ENCODE measurements at places on chromosomes 3 and 15.

GRCh38 chr15:39132954-39133600, 447.8 kb upstream of the THBS1 start:
- no peak overlapping the region for H3K4me3 ChIP-seq
- H3K27me3 ChIP-seq: no peaks in the 10 kb centered on the region
- H3K4me1 ChIP-seq: peaks cover 3% of the 10 kb centered on the region
- no peaks in the 10 kb centered on the region for H3K36me3 ChIP-seq
- no peak overlapping the region for H3K27ac ChIP-seq
- no peak for DNase-seq

- no peaks in the 10 kb centered on the region for H3K4me1 ChIP-seq
- H3K27ac ChIP-seq: no peak overlapping the region
- peaks cover 65% of the 10 kb centered on the region for H3K36me3 ChIP-seq
- DNase-seq: no peak
- no peak overlapping the region for H3K4me3 ChIP-seq
Measured at GRCh38 chr3:47634996-47635395, 56.3 kb upstream of the CSPG5 start.

- H3K27ac ChIP-seq: no peak overlapping the region
- H3K36me3 ChIP-seq: no peaks in the 10 kb centered on the region
- H3K27me3 ChIP-seq: no peaks in the 10 kb centered on the region
- peaks cover 4% of the 10 kb centered on the region for H3K4me1 ChIP-seq
- DNase-seq: no peak
Measured at GRCh38 chr3:34216711-34217335, 418.4 kb downstream of the PDCD6IP start.

DNA sequence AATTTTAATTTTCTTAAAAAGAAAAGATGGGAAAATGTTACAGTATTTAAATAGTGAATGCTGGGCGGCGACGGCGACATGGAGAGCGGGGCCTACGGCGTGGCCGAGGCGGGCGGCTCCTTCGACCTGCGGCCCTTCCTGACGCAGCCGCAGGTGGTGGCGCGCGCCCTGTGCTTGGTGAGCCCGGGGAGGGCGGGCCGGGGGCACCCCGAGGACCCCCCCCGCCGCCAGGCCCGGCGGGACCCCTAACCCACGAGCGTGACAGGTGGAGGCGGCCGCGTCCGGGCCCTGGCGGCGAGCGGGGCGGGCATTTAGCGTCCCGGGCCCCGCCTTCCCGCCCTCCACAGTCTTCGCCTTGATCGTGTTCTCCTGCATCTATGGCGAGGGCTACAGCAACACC, 38.4 kb upstream of the GOLGA8J start:
- peaks cover 6% of the 10 kb centered on the region for H3K4me1 ChIP-seq
- no peak for DNase-seq
- no peak overlapping the region for H3K27ac ChIP-seq
- no peak overlapping the region for H3K4me3 ChIP-seq
- H3K36me3 ChIP-seq: no peaks in the 10 kb centered on the region

DNA sequence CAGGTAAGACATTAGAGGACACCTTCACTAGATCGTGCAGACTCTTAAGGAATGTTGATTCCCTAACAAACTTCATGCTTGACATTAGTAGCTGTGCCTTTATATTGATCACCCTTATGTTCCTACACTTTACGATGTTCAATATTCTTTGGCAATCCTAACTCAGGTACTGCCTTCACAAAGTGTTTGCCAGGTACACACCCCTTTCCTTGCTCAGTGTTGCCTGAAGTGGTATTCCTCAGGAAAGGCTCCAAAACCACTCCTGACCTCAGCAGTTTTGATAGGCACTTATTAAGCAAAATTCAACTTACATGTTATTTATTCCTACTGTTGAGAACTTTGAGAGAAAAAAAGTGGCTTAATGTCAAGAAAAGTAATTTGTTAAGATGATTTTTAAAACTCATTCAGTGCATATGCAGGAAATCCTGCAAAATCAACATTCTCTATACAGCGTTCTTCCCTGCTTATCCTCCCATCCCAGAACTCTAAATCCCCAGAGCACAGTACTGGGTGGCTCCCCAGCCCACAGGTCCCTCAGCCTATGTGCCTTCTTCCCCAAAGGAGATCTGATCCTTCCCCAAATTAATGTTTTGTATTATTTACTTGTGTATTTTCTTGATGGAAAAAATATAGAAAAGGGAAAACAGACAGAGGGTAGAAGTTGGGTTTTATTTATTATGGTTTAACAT, 260.7 kb downstream of the MECOM start:
- no peaks in the 10 kb centered on the region for H3K27me3 ChIP-seq
- no peak overlapping the region for H3K27ac ChIP-seq
- no peaks in the 10 kb centered on the region for H3K36me3 ChIP-seq
- H3K4me3 ChIP-seq: no peak overlapping the region
- DNase-seq: no peak
- no peaks in the 10 kb centered on the region for H3K4me1 ChIP-seq

- peak; percentile 23 for DNase-seq
- no peaks in the 10 kb centered on the region for H3K27me3 ChIP-seq
- no peaks in the 10 kb centered on the region for H3K36me3 ChIP-seq
- H3K4me3 ChIP-seq: no peak overlapping the region
- no peak overlapping the region for H3K27ac ChIP-seq
Measured at GRCh38 chr3:127439621-127440020, 150.9 kb downstream of the TPRA1 start.

GRCh38 chr3:194688200-194688740, 2.6 kb downstream of the FAM43A start:
- H3K27ac ChIP-seq: no peak overlapping the region
- H3K4me3 ChIP-seq: peak overlapping the region; percentile 42
- H3K4me1 ChIP-seq: peaks cover 15% of the 10 kb centered on the region
- no peak for DNase-seq

DNA sequence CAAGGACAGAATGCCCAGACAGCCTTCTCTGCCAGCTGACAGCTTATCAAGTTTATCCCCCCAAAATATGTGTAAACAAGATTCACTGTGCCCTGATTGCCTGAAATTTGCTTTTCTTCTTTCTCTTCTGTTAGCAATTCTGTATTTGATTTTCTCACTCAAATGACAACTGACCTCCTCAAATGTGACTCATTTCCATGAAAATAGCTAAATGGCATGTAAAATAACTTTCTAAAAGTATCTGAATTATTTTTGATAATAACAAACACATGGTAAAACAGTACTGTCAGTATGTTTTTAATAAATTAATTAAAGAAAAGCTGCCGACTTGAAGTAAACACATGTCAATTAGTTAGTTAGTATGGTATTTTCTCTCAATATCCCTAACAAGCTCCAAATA, 202.3 kb upstream of the STAC start:
- no peak overlapping the region for H3K4me3 ChIP-seq
- no peak overlapping the region for H3K27ac ChIP-seq
- peaks cover 8% of the 10 kb centered on the region for H3K4me1 ChIP-seq
- no peak for DNase-seq
- H3K36me3 ChIP-seq: no peaks in the 10 kb centered on the region
- no peaks in the 10 kb centered on the region for H3K27me3 ChIP-seq

GRCh38 chr3:72180405-72180804, 395.5 kb upstream of the PROK2 start:
- no peak overlapping the region for H3K27ac ChIP-seq
- no peak overlapping the region for H3K4me3 ChIP-seq
- no peak for DNase-seq
- no peaks in the 10 kb centered on the region for H3K4me1 ChIP-seq

GRCh38 chr3:149673393-149673792, 15.6 kb upstream of the WWTR1 start:
- DNase-seq: no peak
- peaks cover 4% of the 10 kb centered on the region for H3K4me1 ChIP-seq
- H3K36me3 ChIP-seq: no peaks in the 10 kb centered on the region
- H3K27me3 ChIP-seq: peaks cover 9% of the 10 kb centered on the region

GRCh38 chr3:15979495-15979894, 181.7 kb upstream of the ANKRD28 start:
- no peak overlapping the region for H3K27ac ChIP-seq
- H3K27me3 ChIP-seq: no peaks in the 10 kb centered on the region
- H3K4me1 ChIP-seq: no peaks in the 10 kb centered on the region
- no peaks in the 10 kb centered on the region for H3K36me3 ChIP-seq
- no peak for DNase-seq

- peaks cover 6% of the 10 kb centered on the region for H3K27me3 ChIP-seq
- peaks cover 12% of the 10 kb centered on the region for H3K4me1 ChIP-seq
- H3K4me3 ChIP-seq: no peak overlapping the region
Measured at GRCh38 chr3:52246728-52247408, 1.3 kb downstream of the PPM1M start.

GRCh38 chr15:22887157-22887951, 48.9 kb downstream of the NIPA2 start:
- peaks cover 2% of the 10 kb centered on the region for H3K36me3 ChIP-seq
- H3K27ac ChIP-seq: no peak overlapping the region
- peaks cover 3% of the 10 kb centered on the region for H3K4me1 ChIP-seq
- no peak for DNase-seq
- no peak overlapping the region for H3K4me3 ChIP-seq

GRCh38 chr3:88991496-88991895, 115.9 kb upstream of the EPHA3 start:
- no peaks in the 10 kb centered on the region for H3K36me3 ChIP-seq
- H3K27ac ChIP-seq: no peak overlapping the region
- no peak overlapping the region for H3K4me3 ChIP-seq
- H3K4me1 ChIP-seq: peaks cover 2% of the 10 kb centered on the region
- no peaks in the 10 kb centered on the region for H3K27me3 ChIP-seq

DNA sequence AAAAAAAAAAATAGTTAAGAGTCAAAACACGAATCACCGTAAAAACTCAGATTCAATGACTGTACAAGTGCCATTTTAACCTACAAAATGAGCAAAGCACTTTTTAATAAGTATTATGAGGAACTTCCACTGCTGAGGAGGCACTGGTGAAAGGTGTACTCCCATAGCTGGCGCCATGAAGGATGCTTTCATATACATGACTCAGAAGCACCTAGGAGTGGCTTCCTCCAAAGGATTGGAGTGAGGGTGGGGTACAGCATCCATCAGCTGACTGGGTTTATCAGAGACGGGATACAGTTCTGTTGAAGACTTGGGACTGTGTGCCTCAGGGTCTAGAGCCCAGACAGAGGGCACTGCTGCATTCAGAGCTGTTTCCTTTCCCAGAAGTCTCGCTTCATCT, 60.9 kb upstream of the MEX3B start:
- DNase-seq: no peak
- H3K4me1 ChIP-seq: no peaks in the 10 kb centered on the region
- no peaks in the 10 kb centered on the region for H3K27me3 ChIP-seq

- no peak overlapping the region for H3K4me3 ChIP-seq
- DNase-seq: no peak
- no peaks in the 10 kb centered on the region for H3K4me1 ChIP-seq
- H3K36me3 ChIP-seq: no peaks in the 10 kb centered on the region
- H3K27ac ChIP-seq: no peak overlapping the region
Measured at GRCh38 chr3:17456046-17456445, 286.4 kb downstream of the TBC1D5 start.

DNA sequence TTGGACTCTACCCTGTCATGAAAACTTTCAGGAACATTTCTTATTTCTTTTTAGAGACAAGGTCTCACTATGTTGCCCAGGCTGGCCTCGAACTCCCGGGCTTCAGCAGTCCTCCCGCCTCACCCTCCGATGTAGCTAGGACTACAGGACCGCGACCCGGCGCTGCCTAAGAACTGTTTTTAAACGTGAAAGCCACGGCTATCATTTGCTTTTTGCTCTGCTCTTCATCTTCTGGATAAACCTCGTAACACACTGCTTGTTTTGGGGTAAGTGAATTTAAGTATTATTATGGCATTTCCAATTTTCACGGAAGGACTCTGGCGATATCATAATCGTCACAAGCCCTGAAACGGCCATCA, 14.3 kb upstream of the CCNL1 start:
- no peaks in the 10 kb centered on the region for H3K36me3 ChIP-seq
- DNase-seq: no peak
- peak overlapping the region; percentile 76 for H3K4me3 ChIP-seq
- peak overlapping the region; percentile 68 for H3K27ac ChIP-seq

GRCh38 chr15:41978534-41978933, 6.2 kb upstream of the EHD4 start:
- H3K36me3 ChIP-seq: no peaks in the 10 kb centered on the region
- H3K27ac ChIP-seq: no peak overlapping the region
- no peak overlapping the region for H3K4me3 ChIP-seq
- no peaks in the 10 kb centered on the region for H3K4me1 ChIP-seq

DNA sequence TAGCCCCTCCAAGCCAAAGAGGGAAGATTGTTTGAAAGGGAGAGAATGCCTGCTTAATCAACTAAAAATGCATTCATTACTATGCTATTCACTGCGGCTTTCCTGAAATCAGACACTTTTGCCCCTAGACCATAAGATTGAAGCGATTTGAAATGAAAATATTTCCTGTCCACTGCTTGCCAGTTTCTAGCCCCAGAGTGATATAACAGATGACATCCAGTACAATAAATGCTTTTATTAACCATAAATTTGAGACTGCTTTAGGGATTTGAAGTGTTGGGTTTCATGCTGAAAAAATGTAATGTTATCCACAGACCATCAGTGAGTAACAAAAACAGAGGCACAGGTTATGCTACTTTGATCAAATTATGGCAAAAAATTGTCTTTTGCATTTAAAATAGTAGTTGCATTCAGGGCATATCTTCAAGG, 14.1 kb downstream of the IL17RD start:
- no peak overlapping the region for H3K27ac ChIP-seq
- peaks cover 15% of the 10 kb centered on the region for H3K4me1 ChIP-seq
- DNase-seq: no peak
- no peaks in the 10 kb centered on the region for H3K27me3 ChIP-seq
- H3K36me3 ChIP-seq: no peaks in the 10 kb centered on the region

- H3K4me3 ChIP-seq: no peak overlapping the region
- no peak overlapping the region for H3K27ac ChIP-seq
- peak; percentile 69 for DNase-seq
Measured at GRCh38 chr3:177284383-177284881, 87.2 kb upstream of the TBL1XR1 start.

GRCh38 chr15:69794645-69795469, 302.9 kb downstream of the TLE3 start:
- no peak overlapping the region for H3K27ac ChIP-seq
- H3K4me1 ChIP-seq: no peaks in the 10 kb centered on the region
- DNase-seq: no peak
- no peak overlapping the region for H3K4me3 ChIP-seq
- H3K36me3 ChIP-seq: no peaks in the 10 kb centered on the region
- no peaks in the 10 kb centered on the region for H3K27me3 ChIP-seq
